ENCODE measurements at places on chromosomes 16 and 17.

DNA sequence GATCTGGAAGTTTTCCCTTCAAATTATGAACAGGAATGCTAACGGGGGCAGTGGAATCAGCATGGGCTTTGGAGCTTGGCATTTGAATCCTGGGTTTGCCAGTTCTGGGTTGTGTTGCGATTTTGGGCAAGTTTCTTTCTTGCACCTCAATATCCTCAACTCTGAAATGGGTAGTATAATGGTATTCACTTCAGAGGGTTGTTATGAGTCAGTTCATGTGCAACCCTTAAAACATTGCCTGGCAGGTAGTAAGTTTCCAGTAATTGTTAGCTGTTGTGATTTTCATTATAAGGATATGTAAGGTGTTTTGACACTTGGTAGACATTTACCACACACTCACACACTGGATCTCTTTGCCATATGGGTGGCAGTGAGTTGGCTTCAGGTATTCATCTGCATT is 33.4 kb downstream of the SNX29 start:
- DNase-seq: no peak

- DNase-seq: no peak
Measured at GRCh38 chr17:72764632-72765041, 327.9 kb downstream of the SLC39A11 start.

DNA sequence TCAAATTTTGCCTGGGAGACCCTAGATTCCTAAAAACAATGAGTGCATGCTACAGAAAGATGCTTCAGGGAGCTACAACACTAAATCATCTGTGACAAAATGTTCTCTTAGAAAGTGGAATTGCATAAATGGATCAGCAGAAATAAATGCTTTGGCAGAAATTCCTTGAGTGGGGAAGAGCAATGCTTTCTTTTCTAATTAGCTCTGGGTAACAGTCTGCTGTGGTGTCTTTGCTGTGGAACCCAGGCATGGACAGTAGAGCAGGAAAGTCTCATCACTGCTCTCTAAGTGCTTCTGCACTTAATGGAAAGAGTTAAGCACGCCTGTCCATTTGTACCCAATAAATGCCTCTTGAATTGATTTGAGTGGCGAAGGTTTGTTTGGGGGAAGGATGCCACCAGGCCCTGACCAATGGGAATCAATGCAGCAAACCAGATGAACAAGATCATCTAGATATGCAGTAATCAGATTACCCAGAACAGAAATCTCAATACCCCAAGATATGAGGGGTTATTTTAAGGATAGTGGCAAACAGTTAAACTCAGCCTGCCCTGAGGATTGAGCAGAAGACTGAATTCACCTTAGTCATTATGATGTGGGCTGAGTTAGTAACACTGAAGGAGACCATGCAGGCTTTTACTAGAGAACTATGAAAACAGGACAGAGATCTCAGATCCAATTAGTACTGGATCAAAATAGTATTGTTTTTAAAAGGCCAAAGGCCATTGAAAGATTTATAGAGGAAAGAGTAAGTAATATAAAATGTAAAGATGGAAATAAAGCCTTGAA is 13.6 kb downstream of the HLF start:
- no peak for DNase-seq

DNA sequence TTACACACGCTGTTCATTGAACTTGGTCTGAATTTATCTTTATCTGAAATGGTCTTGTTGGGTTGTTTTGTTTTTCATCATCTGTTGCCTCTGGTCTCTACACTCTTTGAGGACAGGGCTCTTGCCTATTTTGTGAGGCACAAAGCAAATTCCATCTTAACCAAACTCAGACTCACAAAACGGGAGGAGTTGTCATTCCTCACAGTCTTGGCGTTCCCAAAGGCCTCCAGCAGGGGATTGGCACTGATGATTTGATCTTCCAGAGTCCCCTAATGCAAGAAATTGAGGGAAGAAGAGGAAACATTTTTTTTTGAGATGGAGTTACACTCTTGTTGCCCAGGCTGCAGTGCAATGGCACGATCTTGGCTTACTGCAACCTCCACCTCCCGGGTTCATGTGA is 8.7 kb downstream of the MYH3 start:
- no peak for DNase-seq

DNA sequence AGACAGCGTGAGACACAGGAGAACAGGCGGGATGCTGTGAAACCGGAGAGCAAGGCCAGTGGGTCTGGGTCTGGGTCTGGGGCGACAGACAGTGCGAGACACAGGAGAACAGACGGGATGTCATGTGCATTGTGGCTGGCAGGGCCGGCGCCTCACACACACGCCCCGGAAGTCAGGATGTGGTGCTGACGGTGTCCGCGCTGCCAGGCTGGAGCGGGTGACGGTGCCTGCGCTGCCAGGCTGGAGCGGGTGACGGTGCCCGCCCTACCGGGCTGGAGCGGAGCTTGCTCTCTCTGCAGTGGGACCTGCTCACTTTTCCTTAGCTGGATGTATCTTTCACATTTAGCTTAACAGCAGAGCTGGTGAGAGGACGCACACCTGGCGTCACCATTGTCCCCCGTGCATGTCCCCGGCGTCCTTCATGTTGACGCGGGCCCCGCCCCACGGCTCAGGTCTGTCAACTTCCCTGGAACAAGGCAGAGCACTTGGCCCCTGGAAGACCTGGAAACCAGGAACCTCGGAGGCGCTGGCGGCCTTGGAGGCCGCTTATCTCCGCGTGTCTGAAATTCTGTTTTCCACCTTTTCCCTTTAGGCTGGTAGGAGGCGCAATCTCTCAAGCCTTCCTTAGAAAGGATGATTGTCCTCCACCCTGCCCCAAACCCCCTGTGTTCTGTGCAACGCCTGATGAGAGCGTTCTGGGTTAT is 43.0 kb upstream of the ZNF750 start:
- DNase-seq: peak; percentile 48

GRCh38 chr17:10547351-10547750 is 2.1 kb downstream of the MYH2 start:
- no peak for DNase-seq

DNA sequence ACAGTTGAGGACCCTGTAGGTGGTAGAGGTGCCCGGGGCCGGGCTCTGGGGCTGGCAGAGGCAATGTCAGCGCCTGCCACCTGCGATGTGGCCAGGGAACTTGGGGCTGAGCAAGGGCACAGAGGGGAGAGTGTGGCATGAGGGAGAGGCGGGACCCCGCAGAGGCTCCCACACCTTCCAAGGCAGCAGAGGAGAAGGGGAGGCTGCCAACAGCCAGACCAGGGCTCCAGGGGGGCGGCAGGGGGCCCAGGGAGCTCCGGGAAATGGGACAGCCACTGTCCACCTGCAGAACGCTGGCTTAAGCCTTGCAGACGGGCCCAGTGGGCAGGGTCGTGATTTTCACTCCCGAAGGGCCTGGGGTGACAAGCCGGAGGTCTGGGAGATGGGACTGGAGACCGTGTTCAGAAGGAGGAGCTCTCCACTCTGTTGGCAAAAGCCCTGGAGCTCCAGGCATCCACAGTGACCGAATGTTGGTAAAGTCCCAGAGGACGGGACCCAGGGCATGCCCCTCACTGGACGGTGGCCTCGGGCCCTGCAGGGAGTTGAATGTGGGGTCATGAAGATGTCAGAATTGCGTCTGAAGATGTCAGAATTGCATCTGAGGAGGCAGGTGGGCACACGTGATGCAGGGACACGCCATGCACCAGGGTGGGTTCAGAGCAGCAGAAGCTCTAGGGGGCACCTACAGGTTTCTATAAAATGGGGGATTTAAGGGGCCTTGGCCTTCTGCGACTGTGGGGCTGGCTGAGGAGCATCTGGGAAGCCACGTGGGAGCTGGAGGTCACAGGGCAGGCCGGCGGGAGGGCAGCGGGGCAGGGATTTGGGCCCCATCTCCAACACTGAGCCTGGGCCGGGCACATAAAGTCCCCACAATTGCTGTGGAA is 18.6 kb downstream of the CD7 start:
- no peak for DNase-seq

DNA sequence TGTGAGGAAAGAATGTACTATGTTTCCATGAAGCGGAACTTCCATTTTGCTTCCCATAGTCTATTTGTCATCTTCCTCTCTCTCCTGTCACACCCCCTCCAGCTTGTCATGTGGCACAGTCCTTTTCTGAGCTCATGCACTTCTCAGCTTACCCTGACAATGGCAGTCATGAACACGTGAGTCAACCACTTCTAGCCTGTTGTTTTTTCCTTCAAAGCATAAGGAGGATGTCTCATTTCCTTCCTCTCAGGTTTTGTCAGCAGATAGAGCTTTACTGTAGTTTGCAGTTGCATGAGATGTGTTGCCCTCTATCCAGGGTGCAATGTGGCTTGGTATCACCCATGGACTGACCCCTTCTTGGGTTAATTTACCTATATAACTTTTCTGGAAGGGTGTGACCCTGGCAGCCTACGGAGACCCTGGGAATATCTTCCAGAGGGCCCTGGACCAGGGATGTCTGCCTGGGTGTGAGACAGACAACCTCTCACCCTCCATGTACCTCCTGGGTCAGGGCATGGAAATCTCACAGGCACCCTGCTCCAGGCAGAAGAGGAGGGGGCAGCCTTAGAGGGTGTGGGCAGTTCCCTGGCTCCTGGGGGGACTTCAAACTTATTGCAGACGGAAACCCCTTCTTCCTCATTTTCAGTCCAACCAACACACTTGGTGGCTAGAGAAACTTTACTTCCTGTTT is 4.0 kb upstream of the ZNF267 start:
- peak; percentile 44 for DNase-seq

- DNase-seq: no peak
Measured at GRCh38 chr17:28580959-28581358, 4.3 kb upstream of the ALDOC start.

GRCh38 chr16:24141466-24141865 is 114.7 kb upstream of the CACNG3 start:
- no peak for DNase-seq

DNA sequence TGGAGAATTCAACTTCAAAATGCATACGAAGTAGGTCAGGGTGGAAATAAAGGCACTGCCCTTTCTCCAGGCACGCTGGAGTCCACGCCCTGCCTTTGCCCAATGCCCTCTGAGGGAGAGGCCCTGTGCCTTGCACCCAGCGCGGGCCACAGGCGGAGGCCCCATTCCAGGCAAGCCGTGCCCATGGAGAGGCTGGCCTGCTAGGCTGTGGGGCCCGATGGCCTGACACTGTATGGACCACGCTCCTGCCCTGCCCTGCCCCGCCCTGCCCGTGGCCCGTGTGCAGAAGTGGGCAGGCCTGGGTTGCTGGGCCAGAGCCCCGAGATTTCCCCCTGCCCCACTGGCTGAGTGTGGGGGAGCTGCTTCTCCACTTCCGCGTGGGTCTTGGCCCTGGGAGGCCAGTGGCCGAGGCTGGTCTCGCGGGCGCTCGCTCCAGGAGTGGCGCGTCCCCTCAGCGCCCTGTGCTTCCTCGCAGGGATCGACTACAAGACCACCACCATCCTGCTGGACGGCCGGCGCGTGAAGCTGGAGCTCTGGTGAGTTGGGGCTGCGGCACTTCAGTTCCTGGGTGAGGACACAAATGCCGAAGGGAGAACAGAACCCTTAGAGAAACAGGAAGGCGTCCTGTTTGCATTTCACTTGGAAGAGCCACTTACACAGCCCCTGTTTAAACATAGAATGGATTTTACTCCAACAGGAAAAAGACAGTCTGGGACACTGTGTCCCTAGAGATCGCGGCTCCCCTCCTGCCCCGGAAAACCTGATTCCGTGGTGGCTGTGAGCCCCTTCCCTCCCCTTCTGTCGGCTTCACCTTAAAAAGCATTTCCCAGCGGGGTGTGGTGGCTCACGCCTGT is 13.8 kb upstream of the WFIKKN1 start:
- no peak for DNase-seq

- DNase-seq: peak; percentile 7
Measured at GRCh38 chr16:69930117-69930776, 20.9 kb upstream of the CLEC18A start.

DNA sequence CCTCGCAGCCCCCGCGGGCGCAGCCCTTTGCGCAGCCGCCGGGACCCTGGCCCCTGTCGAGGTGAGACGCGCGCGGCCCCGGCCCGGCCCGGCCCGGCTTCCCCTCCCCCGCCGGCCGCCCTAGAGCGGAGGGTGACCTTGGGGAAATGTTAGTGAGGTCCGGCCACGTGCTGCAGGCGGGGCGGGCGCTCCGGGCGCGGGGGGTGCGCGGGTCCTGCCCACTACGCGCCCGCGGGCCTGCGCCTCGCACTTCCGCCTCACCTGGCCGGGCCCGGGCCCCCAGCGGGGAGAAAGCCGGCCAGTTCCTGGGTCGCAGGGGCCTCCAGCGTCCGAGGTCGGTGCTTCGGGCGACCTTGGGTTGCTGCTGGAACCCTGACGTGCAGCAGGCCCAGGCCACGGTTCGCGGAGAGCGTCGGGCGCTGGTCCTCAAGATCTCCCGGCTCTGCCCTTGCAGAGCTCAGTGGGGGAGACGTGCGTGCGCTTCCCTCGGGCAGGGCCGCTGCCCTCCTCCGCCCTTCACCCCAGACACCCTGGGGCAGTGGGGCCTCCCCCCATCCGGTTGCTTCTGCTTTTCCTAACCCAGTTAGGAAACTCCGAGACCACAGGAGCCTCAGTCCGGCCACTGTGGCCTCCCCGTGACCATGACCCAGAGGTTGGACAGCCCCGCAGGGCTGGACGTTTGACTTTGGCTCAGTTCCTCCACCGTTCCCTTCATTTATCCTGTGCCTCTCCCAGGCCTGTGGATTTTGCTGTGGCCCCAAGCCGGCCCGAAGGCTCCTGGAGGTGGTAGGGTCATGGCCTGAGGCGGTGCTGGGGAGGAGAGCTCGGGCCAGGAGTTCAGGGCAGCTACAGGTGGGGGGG is 791 bp downstream of the MCRIP2 start:
- no peak for DNase-seq
